Activated T-helper 17 cell treated with anti-CD3 and anti-CD28 coated beads, Interleukin-2, amount 50 U/mL, for 72 hours (primary cell): ENCODE measurements at places on chromosomes 2 and 18.
A peak's percentile ranks its signal among the peaks of the same experiment; 100 is the strongest.

DNA sequence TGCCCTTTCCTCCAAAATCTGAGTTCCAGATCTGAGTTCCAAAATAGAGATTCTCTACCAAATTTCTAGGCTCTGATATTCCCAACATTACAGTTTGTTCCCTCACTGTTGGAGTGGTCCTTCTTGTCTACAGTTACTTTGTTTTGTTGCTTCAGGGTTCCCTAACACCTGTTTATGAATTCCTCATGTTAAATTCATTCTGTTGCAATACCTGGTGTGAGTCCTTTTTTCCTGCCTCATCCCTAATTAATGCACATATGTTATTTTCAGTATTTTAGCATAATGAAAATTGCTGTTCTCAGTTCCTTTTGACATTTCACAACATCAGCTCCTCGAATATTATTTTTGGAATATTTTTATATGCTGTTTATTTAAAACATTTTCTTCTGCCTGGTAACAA, 16.2 kb downstream of the SERPINB13 start:
- ATAC-seq, result no peak

GRCh38 chr18:37334631-37335408, 230.8 kb downstream of the CELF4 start:
- ATAC-seq, result no peak

- no peak for ATAC-seq
These were observed 24.8 kb downstream of the RUFY4 start for GRCh38 chr2:218093879-218094278.

DNA sequence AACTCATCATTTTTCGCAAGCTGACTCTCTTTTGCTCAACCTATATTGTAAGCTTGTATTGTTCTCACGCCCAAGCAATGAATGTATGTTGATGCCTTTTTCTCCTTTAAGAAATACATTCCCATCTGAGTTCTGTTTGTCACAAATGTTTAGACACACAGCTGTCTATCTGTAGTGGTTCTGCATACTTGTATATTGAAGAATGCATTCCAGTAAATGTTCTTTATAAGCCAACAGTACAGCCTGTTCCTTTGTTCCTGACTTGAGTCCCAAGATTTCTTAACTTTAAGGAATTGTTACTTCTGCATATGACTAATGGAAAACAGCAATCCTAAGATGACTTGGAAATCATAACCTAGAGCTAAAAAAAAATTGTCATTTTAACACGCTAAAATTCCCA, 849.1 kb upstream of the POU3F3 start:
- no peak for ATAC-seq

GRCh38 chr18:79453816-79454735, 58.3 kb downstream of the NFATC1 start:
- ATAC-seq, result no peak

- ATAC-seq, result peak; percentile 24
These were observed 13.7 kb upstream of the RALB start for GRCh38 chr2:120238728-120239487.

DNA sequence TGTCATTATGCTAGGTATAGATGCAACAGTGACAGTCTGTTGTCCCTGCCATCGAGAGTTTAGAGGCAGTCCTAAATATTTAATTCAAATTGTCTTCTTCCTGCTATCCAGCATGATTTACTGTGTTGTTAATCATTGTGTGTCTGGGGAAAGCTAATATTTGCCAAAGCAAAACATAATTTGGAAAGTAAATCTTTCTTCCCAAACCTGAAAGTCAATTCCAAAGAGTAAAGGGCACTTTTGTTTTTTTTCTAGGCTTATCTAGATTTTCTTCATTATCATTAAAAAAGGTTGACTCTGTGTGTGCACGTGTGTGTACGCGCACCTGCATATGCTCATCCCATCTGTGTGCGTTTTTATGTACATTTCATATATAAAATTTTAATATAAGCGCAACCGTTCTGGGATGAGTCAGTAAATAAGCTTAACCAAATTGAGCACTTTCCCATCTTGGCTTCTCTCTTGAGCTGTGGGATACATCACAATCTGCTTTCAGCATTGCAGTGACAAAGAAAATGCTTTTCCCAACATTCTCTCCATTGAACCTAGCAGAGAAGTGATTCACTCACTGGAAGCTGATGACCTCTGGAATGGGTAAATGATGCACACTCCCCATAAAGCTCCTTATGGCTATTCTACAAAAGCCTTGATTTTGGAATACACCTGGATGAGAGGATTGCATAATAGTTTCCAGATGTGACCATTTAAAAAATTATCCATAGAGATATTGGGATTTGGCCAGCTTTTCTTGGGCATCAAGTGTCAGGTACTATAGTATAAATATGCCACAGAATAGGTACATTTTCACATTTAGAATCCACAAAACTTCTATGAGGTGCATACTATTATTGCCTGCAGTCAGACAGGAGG, 488.4 kb downstream of the ADCYAP1 start:
- no peak for ATAC-seq

GRCh38 chr2:180222644-180223043, 215.5 kb upstream of the CWC22 start:
- ATAC-seq, result no peak

- ATAC-seq, result peak; percentile 40
These were observed 23.3 kb upstream of the ALPI start for GRCh38 chr2:232432598-232433184.

DNA sequence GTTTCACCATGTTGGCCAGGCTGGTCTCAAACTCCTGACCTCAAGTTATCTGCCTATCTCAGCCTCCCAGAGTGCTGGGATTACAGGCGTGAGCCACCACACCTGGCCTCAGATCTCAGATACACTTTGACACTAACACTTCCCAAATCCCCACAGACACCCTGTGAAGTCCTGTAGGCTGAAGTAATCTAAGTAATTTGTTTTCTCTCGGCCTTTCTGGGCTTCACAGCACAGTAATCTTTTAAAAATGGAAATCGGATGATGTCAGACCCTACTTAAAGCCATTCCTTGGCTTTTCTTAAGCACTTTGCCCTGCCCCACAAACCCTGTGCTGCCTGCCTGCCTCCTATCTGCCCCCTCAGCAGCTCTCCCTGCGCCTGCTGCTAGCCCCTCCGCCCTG, 16.2 kb downstream of the ATIC start:
- no peak for ATAC-seq

- no peak for ATAC-seq
These were observed 35.2 kb downstream of the HDLBP start for GRCh38 chr2:241280291-241280690.

- peak; percentile 87 for ATAC-seq
These were observed 122.3 kb downstream of the LYPD6B start for GRCh38 chr2:149160701-149161217.

- ATAC-seq, result no peak
These were observed 329.1 kb upstream of the CNTNAP5 start for GRCh38 chr2:123696021-123696420.

DNA sequence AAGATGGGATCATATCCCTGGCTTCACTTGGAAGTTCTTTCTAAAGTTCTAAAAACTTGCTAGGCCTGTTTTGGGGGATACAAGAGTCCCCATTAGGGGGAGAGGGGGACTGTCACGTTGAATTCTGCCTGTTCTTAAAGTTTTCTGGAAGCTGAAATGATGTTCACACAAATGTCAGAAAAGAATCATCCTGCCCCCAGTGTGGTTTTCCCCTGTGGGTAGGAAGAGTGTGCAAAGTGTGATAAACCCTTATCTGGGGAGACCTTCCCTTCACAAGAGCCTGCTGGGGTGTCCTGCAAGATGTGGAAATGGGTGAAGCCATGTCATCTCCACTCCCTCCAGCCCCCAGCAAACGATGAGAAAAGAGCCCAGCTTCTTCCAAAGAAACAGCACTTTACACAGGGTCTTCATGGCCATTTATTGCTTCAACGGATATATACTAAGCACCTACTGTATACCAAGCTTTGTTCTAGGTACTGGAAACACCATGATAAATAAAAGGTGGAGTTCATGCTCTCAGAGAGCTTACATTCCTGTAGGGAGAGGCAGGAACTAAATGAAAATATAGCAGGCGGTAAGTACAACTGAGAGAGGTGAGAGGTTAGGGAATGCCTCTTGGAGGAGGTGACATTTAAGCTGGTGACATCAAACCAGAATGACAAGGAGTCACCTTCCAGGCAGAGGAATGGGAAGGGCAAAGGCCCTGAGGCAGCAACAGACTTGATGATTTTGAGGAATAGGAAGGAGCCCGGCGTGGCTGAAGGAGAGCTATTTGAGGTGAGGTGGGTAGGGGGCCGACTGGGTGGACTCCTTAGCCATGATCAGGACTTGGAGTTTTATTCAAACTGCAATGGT, 1.6 kb downstream of the MFSD2B start:
- ATAC-seq, result no peak

DNA sequence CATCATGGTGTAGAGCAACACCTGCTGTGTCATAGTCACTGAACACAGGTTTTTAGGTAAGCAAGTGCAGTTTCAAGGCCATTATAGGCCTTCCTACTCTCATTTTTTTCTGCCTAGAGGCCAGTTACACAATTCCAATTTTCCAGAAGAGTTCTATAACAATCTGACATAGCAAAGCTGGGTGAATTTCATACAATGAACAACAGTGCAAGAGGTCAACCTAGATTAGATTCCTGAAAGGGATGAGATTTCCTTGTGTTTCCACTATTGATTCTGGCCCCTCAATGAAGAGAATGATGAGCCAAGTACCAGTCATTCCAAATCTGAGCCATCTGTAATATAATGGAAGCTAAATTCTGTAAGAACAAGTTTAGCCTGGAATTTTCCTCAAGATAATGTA, 15.3 kb upstream of the CD28 start:
- no peak for ATAC-seq

- no peak for ATAC-seq
These were observed 65.4 kb upstream of the TUBA3E start for GRCh38 chr2:130263606-130264005.

GRCh38 chr2:15830937-15831549, 109.3 kb upstream of the MYCN start:
- ATAC-seq, result no peak

DNA sequence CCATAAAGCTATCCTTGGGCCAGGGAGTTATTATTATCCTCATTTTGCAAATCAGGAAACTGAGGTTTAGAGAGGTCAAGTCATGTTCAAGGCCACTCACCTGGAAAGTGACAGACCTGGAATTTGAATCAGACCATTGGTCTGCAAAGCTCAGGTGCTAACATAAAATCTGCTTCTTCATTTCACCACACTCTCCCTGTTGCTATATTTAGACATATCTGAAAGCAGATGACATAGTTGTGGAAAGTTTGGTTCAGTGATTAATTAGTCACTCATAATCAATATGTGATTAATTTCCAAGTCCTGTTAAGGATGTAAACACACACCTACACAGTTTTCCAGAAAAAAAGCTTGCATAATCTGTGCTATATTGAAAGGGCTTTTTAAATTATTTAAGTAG, 57.4 kb downstream of the LINC00305 start:
- ATAC-seq, result no peak

- ATAC-seq, result no peak
These were observed 21.3 kb upstream of the CHST9 start for GRCh38 chr18:27206411-27206810.

DNA sequence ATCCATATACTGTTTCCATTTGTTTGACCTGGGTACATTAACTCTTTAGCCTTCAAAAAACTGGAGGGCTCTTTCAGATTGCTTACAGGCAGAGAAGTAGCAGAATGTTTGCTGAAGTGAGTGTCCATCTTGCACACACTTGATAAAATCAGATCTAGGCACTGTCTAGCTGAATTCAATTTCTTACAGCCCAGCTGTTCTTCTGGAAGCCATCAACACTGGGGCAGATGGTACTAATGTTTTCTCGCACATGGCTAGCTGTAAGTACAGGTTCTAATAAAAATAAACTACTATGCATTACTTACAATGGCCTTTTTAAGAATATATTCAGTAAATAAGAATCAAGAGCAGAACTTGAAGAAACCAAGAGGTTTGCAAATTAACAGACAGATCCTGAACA, 175.9 kb downstream of the NBAS start:
- no peak for ATAC-seq

DNA sequence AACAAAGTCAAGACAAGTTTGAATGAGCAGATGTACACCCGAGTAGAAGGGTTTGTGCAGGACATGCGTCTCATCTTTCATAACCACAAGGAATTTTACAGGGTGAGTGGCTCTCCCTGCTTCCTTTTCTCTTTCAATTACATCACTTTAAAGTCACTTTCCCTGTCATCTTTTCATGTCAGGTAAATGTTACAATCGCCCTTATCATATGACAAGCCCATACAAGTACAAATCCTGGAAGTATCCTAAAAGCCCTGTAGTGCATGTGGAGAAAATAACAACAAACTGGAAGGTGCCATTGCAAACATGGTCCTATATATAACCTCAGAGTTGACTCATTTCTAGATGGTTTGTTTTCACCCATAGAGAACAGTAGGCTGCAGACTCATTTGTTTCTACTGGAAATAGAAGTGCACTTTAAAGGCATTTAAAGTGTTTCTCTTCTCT, 126.0 kb downstream of the SP100 start:
- ATAC-seq, result peak; percentile 65

DNA sequence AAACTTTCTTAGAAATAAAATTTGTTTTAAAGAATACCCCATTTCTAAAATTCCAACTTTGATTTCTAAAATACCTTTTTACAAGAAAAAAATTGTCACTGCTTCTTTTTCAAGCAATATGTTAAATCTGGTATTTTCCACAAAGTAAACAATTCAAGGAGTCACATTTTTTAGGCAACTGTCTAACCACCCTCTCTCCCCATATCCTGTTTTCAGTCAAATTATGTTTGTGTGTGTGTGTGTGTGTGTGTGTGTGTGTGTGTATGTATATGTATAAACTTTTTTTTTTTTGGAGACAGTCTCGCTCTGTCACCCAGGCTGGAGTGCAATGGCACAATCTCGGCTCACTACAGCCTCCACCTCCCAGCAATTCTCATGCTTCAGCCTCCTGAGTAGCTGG, 59.3 kb downstream of the ADNP2 start:
- ATAC-seq, result no peak

GRCh38 chr2:172826522-172826921, 90.9 kb downstream of the RAPGEF4 start:
- ATAC-seq, result no peak

DNA sequence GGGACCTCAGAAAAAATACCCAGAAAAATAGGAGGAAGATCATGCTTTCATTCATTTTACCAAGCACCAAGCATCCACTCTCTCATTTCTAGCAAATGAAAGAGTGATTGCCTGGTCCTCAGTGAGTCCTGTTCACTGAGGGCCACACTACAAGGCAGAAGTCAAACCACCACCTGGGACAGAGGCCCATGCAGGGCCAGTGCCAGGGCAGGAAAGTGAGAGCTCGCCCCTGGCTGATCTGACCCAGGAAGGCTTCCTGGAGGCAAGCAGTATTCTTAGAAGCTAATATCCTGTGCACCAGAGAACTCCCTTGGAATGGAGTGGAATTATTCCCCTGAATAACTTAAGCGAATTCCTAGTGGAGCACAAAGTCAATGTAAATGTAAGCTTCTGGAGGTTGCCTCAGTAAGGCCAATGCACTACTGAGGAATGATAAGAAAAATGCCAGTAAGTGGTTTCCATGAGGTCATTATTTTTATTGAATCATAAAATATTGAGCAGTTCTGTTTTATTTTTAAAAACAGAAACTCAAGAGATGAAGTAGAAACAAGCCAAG, 191.6 kb upstream of the ID2 start:
- no peak for ATAC-seq

GRCh38 chr2:139142252-139142880, 362.2 kb upstream of the NXPH2 start:
- no peak for ATAC-seq

GRCh38 chr18:36636237-36636817, 192.5 kb downstream of the TPGS2 start:
- no peak for ATAC-seq
